Retinal pigment epithelial cell (primary cell): ENCODE measurements at places on chromosomes 7 and 10.

DNA sequence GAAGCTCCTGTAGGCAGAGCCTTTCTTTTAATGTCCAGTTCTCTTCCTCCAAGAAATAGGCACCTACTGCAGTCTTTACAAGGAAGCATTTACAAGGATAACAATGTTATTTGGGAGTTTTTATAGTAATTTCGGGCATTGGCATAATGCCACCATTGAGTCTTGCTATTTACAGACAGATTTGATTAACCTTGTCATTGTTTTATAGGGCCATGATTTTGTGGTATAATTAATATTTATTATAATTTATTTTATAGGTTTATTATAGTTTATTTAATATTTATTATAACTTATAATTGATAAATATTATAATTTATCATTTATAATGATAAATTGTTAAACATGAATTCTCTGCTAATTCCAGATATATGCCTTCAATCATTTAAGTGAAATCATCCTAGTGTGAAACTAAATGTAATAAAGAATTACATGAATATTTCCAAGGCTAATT is 573 bp upstream of the POT1 start:
- DNase-seq, result no peak

DNA sequence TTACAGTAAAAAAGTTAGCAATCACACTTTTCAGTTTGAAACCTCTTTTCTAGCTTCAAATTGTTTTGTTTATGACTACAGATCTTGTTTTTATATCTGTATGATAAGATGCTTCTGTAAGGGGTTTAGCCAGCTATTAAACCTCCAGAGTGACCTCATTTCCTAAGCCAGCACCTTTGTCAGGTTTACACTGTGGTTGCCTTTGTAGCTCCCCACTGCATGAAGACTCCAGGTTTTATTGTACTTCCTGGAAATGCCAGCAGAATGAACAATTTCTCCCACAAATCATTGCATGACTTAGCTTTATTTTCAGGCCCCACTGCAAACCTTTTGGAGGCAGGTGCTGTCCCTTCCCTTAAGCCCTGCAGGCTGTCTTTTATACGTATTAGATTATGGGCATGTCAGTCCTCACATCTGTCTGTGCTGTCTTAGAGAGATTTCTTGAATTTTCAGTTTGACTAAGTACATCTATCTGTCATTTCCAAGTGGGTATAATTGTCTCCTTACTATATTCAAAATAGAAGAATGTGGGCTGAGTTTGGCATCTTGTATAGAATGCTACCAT is 8.2 kb upstream of the AGR3 start:
- no peak for DNase-seq

DNA sequence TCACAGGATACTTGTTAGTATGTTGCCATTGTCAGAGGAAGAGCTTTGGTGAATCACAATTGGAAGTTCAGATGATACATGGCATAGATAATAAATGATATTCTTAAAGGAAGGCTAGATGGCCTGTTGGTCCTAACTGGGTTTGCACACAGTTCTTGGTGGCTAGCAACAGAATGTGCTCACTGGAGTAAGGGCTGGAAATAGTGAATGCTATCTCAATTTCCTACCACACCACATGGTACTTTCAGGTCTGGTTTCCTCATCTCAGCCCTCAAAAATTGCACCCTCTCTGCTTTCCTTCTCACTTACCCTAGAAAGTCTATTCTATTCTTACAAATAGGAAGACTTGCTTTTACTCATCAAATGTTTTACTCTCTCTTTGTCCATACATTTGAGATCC is 622.5 kb downstream of the ANKRD7 start:
- DNase-seq, result no peak

DNA sequence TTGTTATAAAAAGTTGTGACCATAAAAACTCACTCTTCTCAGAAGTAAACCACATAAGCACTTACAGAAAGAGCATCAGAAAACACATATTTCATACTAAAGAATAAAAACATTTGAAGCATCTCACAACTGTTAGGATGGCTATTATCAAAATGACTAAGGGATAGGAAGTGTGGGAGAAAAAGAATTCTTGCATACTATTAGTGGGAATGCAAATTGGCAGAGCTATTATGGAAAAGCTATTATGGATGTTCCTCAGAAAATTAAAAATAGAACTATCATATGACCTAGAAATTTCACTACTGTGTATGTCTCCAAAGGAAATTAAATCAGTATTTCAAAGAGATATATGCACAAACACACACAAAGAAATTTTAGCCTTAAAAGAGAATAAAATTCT is 25.2 kb upstream of the POT1 start:
- DNase-seq, result no peak
